Activated CD4-positive, alpha-beta T cell treated with anti-CD3 and anti-CD28 coated beads, Interleukin-2, Interleukin-4, amounts not matched to agents 100 ng/mL and 50 ng/mL, durations not matched to agents 16 hours and 8 hours (primary cell): ENCODE measurements at places on chromosomes 5 and 9.

- DNase-seq, result no peak
Measured at GRCh38 chr5:61822584-61822983, 483.4 kb upstream of the KIF2A start.

DNA sequence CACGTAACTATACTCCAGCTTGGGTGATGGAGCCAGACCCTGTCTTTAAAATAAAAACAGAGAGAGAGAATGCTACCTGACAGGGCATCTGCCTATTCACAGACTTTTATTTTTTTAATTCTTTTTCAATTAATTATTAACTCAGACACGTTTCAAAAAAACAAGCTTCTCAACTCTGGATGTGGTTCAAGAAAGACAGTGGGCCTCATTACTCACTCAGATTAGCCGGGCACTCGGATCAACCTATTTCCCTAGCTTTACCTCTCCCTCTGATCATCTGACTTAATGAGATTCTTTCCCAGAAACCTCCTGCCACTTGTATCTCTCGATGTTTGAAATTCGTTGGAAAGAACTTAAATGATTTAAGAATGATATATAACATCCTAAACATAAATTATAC, 134.1 kb downstream of the TRPM6 start:
- DNase-seq, result no peak

DNA sequence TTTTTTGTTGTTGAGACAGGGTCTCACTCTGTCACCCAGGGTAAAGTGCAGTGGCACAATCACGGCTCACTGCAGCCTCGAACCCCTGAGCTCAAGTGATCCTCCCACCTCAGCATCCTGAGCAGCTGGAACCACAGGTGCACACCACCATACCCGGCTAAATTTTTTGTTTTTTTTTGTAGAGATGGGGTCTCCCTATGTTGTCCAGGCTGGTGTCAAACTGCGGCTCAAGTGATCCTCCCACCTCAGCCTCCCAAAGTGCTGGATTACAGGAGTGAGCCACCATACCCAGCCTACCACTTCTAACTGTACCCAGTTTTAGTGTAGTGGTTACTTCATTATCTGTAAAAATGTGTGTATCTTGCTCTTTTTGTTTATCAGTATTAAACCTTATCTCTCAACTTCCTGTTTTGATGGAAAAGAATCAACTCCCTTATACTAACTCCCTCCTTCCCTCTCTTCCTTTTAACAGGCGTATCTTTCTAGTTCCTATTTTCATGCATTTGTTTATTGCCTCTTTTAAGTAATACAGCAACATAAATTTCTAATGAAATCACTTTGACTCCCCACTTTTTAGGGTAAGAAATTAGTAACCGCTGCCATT, 33.1 kb downstream of the GRAMD2B start:
- DNase-seq, result no peak

- no peak for DNase-seq
Measured at GRCh38 chr9:104977580-104977979, 49.6 kb upstream of the ABCA1 start.

- DNase-seq, result no peak
Measured at GRCh38 chr9:112119225-112120029, 55.7 kb downstream of the SUSD1 start.

- DNase-seq, result no peak
Measured at GRCh38 chr9:82549174-82549821, 513.6 kb downstream of the RASEF start.
